ENCODE measurements at places on chromosomes 13 and 19.

DNA sequence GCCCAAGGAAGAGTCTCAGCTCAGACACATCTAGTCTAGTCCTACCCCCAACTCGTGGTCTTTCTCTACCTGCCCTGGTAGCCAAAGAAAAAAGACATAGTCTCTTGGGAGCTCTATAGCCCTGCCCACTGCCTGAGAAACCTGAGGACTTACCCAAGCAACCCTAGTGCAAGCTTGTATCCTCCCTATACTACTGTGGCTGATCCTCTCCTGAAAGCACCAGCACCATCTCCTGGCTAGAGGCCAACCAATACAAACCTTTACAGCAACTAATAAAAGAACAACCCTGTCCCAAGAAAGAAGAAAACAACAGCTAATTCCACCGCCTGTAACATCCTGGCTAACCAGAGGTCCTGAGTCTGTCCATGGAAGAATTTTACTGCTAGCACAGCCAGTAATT is 532.4 kb downstream of the SLITRK6 start:
- no peak for DNase-seq

- no peak for DNase-seq
These were observed 986.5 kb downstream of the PCDH17 start for GRCh38 chr13:58617880-58618665.

- DNase-seq = no peak
These were observed 16.9 kb downstream of the PROSER1 start for GRCh38 chr13:39020853-39021462.

- no peak for DNase-seq
These were observed 4.5 kb downstream of the AMER2 start for GRCh38 chr13:25167382-25168174.

DNA sequence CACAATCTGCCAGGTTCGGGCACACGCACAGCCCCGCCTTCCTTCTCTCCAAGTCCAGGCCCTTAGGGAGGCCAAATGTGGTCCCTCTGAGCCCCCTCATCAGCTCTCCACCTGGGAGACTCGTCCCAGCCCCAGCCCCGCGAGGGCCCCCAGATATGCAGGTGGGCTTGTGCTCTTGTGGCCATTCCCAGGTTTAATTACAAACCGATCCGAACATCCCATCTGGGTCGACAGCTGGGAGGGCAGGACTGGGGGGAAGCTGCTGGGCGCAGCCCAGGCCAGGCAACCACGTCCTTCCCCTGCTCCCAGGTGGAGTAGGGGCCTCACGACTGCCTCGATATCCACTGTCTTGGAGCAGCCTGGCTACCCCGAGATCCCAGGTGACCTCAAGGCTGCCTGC is 7.5 kb upstream of the C2CD4C start:
- no peak for DNase-seq

GRCh38 chr13:74210693-74211393 is 76.6 kb upstream of the KLF12 start:
- no peak for DNase-seq

- DNase-seq = no peak
These were observed 126.7 kb downstream of the URI1 start for GRCh38 chr19:30068528-30069395.

DNA sequence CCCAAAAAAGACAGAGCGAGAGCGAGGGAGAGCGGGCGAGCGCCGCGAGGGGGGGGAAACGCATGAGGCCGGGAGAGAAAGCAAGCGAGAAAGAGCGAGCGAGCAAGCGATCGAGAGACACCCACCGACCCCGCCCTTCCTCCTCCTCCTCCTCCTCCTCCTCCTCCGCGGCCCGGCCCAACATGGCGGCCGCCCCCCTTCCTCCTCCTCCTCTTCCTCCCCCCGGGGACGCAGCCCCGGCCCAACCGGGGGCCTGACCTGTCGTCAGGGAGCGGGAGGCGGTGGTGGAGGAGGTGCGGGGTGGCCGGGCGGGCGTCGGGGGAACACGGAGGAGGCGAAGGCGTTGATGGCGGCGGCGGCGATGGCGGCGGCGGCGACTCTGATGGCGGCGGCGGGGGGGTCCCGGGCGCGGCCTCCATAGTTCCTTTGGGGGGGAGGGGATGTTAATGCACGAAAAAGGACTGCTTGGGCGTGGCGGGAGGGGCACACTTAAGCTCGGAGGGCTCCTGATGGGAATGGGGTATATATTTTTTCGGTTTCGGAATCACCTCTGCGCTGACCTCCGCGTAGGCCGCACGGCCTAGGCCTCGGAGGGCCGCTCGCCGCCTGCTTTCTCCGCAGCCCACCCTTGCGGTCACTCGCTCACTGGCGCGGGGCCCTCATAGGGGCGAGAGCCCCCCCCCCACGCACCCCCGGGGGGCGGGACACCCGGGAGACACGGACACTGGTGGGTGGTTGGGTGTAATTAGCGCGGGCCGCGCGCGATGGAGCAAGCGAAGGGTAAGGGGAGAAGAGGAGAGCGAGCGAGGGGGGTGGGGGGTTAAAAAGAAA is 1.2 kb downstream of the ZC3H4 start:
- DNase-seq = no peak

DNA sequence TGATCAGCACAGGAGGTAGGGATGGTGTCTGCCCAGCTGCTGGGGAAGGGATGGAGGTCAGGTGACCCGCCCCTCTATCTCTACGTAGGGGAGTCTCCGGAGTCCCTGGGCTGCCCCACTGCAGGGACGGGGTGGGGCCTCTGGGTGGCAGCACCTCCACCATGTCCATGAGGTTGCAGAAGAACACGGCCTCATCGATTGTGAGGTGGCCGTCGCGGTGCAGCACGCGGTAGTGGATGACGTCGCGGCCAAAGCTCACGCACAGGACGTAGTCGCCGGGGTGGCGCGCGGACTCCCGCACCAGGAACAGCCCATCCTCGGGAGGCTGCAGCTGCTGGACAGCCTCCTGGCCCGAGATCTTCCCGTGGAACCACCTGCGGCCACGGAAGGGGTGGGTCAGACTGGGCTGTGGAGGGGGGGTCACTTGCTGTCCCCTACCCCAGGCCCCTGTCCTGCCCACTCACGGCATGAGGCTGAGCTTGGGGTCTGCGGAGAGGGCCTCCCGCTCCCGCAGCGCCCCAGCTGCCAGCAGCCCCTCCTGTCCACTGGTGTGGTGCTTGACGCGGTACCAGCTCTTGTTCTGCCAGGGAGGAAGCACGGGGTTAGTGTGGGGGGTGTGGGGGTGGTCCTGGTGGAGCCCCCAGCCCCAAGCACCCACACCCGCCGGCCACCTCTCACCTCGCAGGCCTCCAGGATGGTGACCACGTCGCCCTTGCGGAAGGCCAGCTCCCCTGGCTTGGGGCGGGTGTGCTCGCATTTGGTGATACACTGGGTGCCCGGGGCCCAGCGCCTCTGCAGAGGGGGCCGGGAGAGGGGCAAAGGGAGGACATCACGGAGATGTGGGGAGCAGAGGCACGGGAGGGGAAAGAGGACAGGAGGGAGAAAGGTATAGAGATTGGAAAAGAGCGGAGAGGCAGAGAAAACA is 2.3 kb downstream of the MATK start:
- DNase-seq = no peak

- DNase-seq = no peak
These were observed 289.4 kb upstream of the MIR17HG start for GRCh38 chr13:91058066-91058465.

DNA sequence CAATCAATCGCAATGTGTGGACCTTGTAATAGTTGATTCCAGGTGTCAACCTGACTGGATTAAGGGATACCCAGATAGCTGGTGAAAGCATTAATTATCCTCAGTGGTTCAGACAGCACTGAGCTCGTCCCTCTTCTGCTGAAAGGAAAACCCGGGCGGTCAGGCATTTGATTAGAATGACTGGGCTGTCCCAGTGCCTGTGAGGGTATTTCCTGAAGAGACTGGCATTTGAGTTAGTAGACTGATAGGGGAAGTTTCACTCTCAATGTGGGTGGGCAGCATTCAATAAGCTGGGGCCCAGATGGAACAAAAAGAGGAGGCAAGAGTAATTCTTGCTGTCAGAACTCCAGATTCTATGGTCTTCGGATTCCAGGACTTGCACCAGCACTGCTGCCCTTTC is 31.9 kb downstream of the KPNA3 start:
- DNase-seq = no peak

DNA sequence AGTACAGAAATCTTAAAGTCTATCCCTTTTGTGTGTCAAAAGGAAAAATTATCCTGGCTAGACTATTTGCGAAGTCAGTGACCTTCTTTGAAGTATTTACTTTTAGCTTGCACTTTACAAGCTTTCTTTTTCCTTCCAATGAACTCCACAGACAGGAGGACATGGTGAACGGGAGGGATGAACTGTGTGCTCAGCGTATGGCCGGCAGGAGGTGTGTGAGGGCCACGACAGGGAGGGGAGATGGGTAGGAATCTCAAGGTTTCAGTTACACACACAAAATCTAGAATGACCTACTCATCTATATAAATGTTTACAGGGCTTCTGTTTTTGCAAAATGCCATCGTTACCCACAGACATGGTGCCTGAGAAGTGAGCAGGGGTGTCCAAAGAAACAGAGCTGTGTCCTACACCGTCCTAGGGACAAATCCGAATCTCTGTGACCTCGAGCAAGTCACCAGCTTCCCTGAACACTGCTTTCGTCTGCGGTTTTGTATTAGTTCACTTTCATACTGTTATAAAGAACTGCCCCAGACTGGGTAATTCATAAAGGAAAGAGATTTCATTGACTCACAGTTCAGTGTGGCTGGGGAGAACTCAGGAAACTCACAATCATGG is 537.2 kb downstream of the LIG4 start:
- no peak for DNase-seq

DNA sequence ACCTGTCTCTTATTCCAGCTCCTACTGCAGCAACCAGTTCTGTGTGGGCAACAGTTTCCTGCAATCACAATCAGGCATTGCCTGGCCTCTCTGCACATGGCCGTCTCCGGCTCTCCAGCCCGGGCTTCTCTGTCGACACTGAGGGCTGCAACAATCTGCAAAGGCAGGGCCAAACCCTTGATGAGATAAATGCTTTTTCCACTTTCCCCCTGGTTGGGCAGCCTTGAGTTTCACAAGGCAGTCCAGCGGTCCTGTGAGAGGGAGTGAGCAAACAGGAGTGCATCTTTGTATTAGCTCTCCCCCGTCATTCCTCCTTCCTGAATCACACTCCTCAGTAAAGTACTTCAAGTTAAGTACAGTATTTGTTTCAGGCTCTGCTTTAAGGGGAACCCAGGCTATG is 40.7 kb upstream of the VWA8 start:
- no peak for DNase-seq

- no peak for DNase-seq
These were observed 3.4 kb upstream of the ZSCAN4 start for GRCh38 chr19:57665261-57665806.

DNA sequence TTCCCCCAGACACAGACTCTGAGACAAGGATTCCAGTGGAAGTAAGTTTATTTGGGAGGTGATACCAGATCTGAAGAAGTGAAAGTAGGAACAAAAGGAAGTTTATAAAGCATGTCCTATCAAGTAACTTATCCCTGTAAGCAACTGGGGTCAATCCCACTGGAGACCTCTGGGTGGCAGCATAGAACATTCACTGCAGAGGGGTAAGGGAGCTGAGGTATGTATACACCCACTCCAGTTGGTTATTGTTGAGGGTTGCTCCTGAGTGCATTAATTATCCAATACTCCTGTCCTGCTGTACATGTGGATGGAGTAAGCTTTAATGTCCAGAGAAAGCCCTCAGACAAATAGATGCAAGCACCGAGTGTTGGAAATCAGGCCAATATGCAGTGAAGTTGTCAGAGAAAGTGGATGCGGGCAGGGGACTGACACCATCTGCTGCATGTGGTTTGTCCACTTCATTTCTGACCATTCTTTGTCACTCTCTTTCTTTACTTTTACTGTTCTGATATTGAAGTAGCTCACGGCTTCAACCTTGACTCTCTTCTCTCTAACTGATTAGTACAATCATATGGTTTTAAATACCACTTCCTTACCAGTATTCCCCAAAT is 46.7 kb downstream of the NOTCH3 start:
- no peak for DNase-seq

DNA sequence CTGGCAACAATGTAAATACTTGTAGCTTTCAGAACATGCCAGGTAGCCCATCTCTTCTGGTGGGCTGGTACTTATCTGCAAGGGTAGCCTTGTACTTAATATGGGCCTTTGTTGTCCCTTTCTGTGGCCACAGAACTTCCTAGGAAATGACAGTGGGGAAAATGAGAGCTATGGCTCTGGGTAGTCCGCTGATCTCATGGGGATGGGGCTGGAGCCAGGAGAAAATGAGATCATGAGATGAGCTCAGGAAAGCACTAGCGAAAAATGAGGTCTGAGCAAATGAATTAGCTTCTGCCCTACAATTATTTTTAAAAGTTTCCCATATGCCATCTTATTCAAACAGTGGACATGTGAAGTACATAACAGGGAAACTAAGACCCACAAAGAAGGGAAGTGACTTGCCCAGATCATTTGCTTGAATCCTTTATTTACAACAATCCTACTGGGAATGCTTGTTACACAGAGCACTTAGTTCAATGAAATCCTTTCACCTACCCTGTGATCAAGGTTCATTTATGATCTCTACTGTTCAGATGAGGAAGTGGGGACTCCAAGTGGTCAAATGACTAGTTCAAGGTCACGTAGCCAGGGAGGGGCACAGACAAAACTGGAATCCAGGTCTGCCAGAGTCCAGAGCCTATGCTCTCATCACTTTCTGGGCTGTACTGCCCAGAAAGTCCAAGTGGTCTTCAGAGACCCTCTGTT is 87.1 kb downstream of the PTPRS start:
- DNase-seq = no peak

All from NCI-H2081 treated with DMSO at 0.1 percent for 48 hours (cell line).